Suppressor macrophage (primary cell): ENCODE measurements at places on chromosomes 5 and 9.

GRCh38 chr5:163917747-163918146, 412.3 kb downstream of the MAT2B start:
- no peak for DNase-seq

DNA sequence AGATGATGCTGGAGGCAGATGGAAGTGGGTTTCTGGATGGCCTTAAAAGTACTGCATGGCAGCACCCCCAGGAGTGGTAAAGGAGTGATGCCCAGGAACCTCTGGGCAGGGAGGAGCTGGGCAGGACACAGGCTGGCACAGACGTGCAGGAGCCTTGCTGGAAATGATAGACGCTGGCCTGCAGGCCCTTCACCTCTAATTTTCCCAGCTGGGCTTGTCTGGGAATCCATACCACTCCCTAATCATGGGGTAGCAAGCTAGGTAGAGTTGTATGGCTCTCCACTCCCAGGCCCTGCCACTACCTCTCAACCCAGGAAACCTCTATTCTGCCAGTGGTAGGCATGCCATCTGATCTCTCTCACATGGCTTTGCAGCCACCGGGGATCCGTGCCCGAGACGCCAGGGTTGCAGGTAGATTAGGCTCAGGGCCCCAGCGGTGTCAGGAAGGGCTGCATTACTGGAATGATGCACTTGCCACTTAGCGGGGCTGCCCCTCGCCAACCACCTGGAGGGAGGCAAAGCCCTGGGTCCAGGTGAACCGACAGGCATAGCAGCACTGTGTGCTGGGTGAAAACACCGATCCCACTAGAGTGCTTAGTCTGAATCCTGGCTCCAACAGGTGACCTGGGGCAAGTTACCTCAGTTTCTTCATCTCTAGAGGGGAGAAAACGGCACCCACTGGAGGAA, 79.6 kb upstream of the SLC25A51 start:
- no peak for DNase-seq

GRCh38 chr5:124408738-124409453, 337.5 kb downstream of the ZNF608 start:
- no peak for DNase-seq

DNA sequence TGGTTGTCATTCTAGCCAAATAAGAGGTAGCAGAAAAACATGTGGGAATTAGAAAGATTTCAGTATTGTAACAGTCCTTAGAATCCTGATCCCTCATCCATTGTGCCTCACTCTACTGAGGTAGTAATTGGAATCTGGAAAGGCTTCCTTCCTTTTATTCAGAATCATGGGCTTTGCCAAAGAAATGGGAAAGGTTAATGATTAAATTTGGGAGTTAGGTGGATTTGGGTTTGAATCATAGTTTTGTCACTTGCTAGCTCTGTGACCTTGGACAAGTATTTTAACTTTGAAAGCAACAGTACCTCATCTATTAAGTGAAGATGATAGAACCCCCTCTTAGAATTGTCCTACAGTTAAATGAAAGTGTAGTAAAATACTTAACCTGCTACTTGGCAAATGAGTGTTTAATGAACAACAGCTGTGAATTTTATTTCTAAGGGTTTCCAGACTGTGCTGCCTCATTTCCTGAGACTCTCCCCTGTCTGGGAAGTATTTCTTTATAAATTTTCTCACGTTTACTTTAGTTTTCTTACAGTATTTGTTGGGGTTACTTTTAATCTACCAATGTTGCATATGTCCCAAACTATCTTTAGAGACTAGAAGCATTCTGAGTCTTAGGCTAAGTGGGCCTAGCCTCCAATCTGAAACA, 11.7 kb downstream of the SPDL1 start:
- no peak for DNase-seq

- DNase-seq: peak; percentile 50
Observed at GRCh38 chr9:107976767-107977166, 487.2 kb upstream of the KLF4 start.

- no peak for DNase-seq
Observed at GRCh38 chr5:141701360-141702119, 19.5 kb upstream of the ARAP3 start.

DNA sequence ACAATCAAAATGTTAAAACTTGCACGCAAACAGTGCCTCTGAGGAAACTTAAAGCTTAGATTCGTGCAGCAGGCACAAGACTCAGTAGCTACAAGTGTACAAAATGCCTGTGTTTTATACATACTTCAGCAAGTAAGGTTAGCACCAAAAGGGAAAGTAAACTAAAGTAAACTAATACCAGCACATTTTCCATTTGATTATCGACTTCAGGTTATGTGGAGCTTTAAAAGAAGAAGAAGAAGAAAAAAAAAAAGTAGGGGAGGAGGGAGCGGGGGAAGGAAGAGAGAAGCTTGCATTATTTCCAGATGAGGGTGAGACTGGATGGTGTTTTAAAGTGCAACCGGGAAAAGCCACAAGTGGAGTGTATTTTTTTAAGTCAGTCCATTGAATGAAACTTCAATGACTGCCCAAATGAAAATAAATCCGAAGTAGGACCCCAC, 596 bp upstream of the ADAMTS6 start:
- peak; percentile 11 for DNase-seq

GRCh38 chr5:38718771-38719391, 126.9 kb upstream of the OSMR start:
- DNase-seq: no peak

DNA sequence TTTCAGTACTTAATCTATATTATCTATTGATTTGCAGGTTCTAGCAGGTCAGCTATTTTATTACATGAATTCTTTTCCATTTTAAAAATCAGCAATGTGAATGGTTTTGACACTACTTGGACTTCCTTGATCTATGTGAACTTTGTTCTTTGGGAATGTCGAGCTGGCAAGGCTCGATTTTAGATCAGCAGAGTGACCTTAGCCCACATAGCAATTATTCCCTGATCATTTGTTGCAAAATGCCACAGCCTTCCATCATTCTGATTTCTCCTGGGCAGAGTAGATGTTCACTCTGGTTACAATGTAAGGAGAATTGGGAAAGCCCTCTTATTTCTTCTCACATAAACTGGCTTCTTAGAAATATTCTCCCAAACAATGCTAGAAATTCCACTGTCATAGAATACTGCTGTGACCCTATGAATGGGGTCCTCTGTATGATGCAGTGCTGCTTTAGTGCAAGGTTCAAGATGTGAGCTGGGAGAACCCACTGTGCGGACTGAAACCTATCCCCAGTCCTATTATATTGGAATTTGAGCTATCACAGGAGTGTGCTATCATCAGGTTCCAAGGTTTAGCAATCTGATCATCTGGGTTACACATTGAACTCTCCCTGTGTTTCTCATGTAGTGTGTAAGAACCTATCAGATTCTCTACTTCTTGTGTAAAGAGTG, 15.7 kb upstream of the GDA start:
- no peak for DNase-seq

- DNase-seq: no peak
Observed at GRCh38 chr5:35857606-35858205, 1.0 kb downstream of the IL7R start.

GRCh38 chr9:26418480-26418879, 474.1 kb downstream of the CAAP1 start:
- DNase-seq: no peak

GRCh38 chr9:85303757-85304134, 438.0 kb downstream of the AGTPBP1 start:
- DNase-seq: no peak

- no peak for DNase-seq
Observed at GRCh38 chr5:92320446-92320845, 937.3 kb upstream of the ARRDC3 start.

GRCh38 chr9:19481971-19482404, 73.2 kb downstream of the ACER2 start:
- DNase-seq: no peak

DNA sequence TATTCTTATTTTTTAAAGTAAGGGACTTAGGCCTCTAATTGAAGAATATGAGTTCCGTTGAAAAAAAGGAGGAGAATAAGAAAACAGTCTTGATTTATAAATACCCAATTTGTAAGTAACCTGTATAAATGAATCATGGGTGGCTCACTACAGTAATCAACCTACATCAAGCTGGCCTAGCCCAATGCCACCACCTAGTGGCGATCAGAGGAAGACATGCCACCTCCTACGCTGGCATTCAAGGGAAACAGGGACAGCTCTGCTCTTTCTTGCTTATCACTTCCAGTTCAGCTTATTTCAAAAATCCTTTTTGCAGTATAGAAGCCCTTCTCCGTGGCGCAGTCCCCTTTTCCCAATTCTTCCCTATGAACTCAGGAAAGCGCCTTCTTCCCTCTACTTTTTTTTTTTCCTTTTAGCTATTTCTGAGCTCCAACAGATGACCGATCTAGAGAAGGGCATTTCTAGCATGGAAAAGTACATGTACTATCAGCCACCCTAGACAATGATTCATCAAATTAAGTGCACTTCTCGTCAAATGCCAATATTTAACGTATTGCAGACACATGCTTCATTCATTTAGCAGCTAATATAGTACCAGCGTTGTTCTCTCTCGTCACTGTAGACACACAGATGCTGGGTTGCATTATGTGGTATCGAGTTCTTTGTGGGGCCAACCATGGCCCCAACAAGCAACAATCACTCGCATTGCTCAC, 28.3 kb downstream of the PTPN3 start:
- DNase-seq: peak; percentile 82

- no peak for DNase-seq
Observed at GRCh38 chr5:173493040-173493439, 123.4 kb downstream of the BOD1 start.

DNA sequence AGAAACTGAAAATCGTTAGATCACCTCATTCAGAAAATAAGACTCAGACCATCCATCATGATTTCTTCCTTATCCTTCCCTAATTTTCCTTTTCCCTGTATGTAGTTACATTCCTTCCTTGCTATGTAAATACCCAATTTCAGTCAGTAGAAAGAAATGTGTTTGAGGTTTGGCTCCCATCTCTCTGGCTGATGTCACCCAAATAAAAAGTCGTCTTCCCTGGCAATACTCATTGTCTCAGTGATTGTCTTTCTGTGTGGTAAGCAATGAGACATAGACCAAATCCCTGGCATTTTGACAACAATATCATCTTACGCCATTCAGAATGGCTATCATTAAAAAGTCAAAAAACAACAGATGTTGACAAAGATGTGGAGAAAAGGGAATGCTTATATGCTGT, 303.9 kb upstream of the EDIL3 start:
- DNase-seq: no peak

DNA sequence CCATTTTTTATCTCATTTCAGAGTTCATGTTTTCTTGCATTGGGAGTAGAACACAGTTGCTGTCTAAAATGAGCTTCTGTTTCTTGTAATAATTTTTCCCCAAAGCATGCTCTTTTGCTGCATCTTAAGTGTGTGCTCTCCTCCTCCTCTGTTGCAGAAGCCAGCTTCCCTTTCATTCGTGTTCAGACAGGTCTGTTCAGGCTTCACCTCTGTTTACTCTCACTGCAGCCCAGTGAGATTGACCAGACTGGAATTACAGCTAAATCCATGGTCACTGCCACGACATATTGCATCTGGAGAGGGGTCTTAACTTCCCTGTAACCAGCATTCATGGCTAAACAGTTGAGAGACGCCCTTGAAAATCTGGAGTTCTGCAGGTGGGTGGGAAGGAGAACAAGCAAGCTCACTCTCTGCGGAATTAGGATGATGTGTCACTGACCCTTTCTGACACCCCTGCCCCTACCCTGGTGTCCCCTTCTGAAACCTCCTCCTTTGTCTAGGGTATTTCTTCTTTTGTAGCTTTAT, 223.2 kb downstream of the FSTL4 start:
- DNase-seq: no peak

DNA sequence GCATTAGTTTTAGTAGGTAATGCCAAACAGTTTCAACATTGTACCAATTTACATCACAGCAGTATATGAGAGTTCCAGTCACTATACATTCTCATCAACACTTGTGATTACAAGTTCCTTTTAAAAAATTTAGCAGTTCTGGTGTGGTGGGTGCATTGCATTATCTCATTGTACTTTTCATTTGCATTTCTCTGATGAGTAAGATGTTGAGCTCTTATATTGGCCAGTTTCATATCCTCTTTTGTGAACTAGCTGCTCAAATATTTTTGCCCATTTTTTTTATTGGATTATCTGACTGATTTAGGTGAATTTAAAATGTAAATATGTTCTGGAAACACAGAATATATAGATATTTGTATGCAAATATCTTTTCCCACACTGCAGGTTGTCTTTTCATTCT, 160.9 kb upstream of the NR3C1 start:
- peak; percentile 89 for DNase-seq

GRCh38 chr5:102937894-102938293, 182.0 kb downstream of the GIN1 start:
- no peak for DNase-seq

DNA sequence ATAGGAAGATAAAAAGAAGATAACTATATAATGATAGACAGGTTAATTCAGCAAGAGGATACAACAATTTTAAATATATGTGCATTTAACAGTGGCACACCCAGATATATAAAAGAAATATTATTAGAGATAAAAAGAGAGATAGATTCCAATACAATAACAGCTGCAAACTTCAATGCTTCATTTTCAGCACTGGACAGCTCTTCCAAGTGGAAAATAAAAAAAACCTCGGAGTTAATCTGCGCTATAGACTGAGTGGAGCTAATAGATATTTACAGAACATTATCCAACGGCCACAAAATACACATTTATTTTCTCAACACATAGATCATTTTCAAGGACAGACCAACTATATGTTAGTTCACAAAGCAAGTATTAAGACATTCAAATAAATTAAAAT, 1229.5 kb upstream of the CDH6 start:
- DNase-seq: no peak

- DNase-seq: no peak
Observed at GRCh38 chr5:143396353-143396940, 7.0 kb downstream of the NR3C1 start.
